ENCODE measurements at places on chromosomes 11 and 22. TPM values are rescaled to one million over a fixed set of nuclear protein-coding genes. Genes with fewer than 3 reads are reported as not detected.

- H3K36me3 ChIP-seq = no peaks in the 10 kb centered on the region
- H3K27ac ChIP-seq = no peak overlapping the region
- no peak overlapping the region for H3K4me3 ChIP-seq
- peaks cover 24% of the 10 kb centered on the region for H3K4me1 ChIP-seq
- DNase-seq = no peak
- no peaks in the 10 kb centered on the region for H3K27me3 ChIP-seq
Observed at GRCh38 chr11:17537261-17537660, 7.0 kb downstream of the USH1C start.

DNA sequence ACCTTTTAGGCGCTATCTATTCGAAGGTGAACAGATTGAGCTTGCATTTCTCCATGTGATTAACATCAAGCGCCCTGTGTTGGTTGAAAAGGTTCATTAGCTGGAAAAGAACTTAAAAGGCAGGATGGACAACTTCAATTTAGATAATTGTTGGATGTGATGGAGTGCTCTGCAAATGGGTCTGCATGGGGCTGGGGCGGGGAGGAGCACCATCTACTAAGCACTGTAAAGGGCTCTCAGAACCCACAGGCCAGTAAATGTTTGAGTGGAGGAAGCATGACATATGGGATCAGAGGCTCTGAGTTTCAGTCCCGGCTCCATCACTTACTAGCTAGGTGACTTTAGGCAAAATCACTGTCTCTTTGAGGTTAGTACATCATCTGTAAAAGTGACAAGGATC lies 28.2 kb downstream of the ARL14EP start:
- H3K27ac ChIP-seq = no peak overlapping the region
- no peak for DNase-seq
- no peaks in the 10 kb centered on the region for H3K4me1 ChIP-seq
- no peak overlapping the region for H3K4me3 ChIP-seq
- H3K36me3 ChIP-seq = no peaks in the 10 kb centered on the region
- H3K27me3 ChIP-seq = no peaks in the 10 kb centered on the region

Gene GAL3ST1
- polyA plus RNA-seq = 18.9 TPM

GRCh38 chr11:69912911-69913451 lies 93.8 kb upstream of the FGF3 start:
- no peaks in the 10 kb centered on the region for H3K36me3 ChIP-seq
- H3K27me3 ChIP-seq = peaks cover 1% of the 10 kb centered on the region
- DNase-seq = no peak
- no peaks in the 10 kb centered on the region for H3K4me1 ChIP-seq
- no peak overlapping the region for H3K27ac ChIP-seq

DNA sequence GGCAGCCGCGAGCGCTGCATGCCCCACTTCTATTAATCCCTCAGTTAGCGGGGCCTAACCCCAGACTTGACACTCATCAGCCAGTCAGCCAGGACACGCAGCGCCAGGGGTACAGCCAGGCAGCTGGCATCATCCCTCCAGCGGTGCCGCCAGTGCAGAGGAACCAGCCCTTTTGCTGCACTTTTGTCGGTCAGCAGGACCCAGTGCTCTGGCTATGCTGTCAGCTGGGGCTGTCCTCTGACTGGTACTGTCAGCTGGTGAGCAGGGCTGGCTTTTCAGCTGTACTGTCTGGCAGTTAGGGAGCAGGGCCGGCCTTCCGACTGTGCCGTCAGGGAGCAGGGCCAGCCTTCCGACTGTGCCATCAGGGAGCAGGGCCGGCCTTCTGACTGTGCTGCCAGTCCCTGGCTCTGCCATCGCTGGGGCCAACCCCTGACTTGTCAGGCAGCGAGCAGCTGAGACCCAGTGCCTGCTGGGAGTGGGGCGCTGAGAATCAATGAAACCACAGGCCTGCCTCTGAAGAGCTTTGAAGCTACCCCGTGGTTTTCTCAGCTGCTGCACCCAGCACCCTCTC lies 115.4 kb downstream of the KIAA1671 start:
- no peak overlapping the region for H3K27ac ChIP-seq
- no peak for DNase-seq
- peaks cover 1% of the 10 kb centered on the region for H3K36me3 ChIP-seq
- no peak overlapping the region for H3K4me3 ChIP-seq
- no peaks in the 10 kb centered on the region for H3K27me3 ChIP-seq

DNA sequence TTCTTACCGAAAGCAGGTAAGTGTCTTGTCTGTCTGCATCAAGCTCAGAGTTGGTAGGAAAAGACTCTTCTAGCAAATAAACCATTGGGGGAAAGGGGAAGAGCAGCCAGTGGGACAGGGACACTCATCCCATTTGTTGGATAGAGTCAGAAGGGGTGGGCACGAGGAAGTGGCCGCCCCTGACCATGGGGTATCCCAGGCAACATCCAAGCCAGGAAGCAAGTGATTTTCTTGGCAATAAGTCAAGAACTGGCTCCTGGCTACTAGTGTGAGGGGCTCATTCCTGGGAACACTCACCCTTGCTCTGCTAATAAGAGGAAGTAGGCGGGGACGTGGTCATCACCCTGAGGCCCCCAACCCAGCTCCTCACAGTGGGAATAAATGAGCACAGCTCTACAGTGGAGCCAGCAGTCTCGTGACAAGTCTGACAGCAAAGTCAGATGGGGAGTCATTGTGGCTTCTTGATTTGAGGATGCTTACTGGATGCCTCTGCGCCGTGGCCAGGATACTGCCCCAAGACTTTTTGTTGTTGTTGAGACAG lies 6.7 kb downstream of the SLC25A18 start:
- peaks cover 15% of the 10 kb centered on the region for H3K27me3 ChIP-seq
- peaks cover 31% of the 10 kb centered on the region for H3K4me1 ChIP-seq
- DNase-seq = no peak
- H3K4me3 ChIP-seq = peak overlapping the region; percentile 2
- H3K36me3 ChIP-seq = no peaks in the 10 kb centered on the region

GRCh38 chr22:50080077-50080465 lies 5.2 kb downstream of the MLC1 start:
- DNase-seq = no peak
- peaks cover 25% of the 10 kb centered on the region for H3K4me1 ChIP-seq
- no peak overlapping the region for H3K27ac ChIP-seq
- H3K36me3 ChIP-seq = no peaks in the 10 kb centered on the region
- H3K4me3 ChIP-seq = no peak overlapping the region
- H3K27me3 ChIP-seq = peaks cover 54% of the 10 kb centered on the region

DNA sequence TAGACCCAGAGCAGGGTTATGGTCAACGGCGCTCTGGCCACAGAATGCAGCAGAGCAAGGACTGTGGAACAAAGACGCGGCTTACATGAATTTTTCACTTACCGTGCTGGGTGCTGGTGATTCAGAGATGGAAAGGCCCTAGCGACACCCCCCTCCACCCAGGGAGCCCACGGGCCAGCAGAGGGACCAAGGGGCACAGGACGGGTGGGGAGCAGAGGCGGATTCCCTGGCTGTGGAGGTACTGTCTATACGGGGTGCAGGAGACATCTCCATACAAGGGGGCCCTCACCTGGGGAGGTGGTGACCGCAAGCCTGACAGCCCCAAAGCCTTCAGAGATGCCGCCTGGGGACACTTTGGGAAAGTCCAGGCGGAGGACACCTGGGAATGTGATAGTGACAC lies 1.1 kb upstream of the SEPTIN5 start:
- H3K36me3 ChIP-seq = no peaks in the 10 kb centered on the region
- H3K27ac ChIP-seq = no peak overlapping the region
- no peak overlapping the region for H3K4me3 ChIP-seq
- H3K27me3 ChIP-seq = peaks cover 13% of the 10 kb centered on the region
- no peak for DNase-seq

DNA sequence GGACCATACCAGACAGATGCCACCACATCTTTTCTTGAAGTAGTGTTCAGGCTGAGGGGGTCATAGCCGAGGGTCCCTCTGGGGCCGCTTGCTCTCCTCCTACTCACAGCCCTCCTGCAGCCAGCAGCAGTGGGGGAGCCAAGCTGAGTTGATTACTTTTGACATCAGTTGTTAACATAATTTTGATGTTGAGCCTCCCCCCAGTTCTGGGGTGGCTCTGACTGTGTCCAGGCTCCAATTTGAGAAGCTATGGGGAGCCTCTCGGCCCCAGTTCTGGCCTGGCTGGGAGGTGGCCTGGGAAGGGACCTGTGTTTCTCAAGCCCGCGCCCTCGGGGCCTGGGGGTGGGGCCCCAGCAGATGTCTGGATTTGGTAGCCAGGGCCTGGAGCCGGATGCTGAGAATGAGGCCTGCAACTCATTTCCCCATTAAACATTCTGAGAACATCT lies 47.9 kb downstream of the KCNQ1OT1 start:
- no peak for DNase-seq
- H3K4me3 ChIP-seq = no peak overlapping the region
- H3K4me1 ChIP-seq = no peaks in the 10 kb centered on the region
- H3K27me3 ChIP-seq = no peaks in the 10 kb centered on the region
- no peak overlapping the region for H3K27ac ChIP-seq
- H3K36me3 ChIP-seq = 0 out of 3 replicates have a peak, but pooled peaks cover 4% of the 10 kb centered on the region

DNA sequence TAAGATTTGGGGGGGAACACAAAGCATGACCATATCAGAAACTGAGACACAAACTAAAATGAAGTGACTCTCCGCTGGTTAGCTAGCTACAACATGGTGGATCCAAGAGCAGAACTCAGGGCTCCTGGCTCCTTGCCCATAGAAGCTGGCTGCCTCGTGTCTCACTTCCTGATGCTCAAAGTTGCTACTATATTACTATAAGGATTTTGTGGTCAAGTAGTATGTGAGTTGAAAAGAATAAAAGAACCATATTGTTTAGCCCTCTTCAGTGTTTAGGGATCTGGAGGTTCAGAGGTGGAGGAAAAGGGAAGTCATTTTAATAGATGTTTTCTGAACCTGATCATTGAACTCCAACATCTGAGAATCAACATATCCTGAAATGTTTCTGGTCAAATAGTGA lies 16.9 kb upstream of the SIK2 start:
- no peak for DNase-seq
- H3K36me3 ChIP-seq = no peaks in the 10 kb centered on the region
- H3K4me3 ChIP-seq = no peak overlapping the region
- H3K4me1 ChIP-seq = peaks cover 28% of the 10 kb centered on the region
- H3K27ac ChIP-seq = no peak overlapping the region

DNA sequence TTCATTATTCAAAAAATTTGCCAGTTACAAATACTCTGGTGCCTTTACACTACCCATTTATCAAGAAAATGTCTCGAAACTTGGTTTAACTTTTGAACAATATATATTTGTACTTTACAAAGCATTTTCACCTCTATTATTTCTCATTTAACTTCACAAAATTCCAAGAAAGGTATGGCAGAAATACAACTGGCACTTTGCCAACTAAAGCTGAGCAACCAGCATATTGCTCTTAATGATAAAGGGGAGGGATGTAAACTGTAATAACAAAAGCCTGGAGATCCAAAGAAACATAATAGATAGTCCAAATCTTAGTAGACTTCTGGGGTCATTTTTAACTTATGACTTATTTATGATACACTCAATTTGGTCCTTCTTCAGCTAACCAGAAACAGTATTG lies 7.7 kb downstream of the PITPNB start:
- no peak overlapping the region for H3K27ac ChIP-seq
- no peak for DNase-seq
- no peaks in the 10 kb centered on the region for H3K27me3 ChIP-seq
- no peak overlapping the region for H3K4me3 ChIP-seq
- peaks cover 35% of the 10 kb centered on the region for H3K4me1 ChIP-seq

DNA sequence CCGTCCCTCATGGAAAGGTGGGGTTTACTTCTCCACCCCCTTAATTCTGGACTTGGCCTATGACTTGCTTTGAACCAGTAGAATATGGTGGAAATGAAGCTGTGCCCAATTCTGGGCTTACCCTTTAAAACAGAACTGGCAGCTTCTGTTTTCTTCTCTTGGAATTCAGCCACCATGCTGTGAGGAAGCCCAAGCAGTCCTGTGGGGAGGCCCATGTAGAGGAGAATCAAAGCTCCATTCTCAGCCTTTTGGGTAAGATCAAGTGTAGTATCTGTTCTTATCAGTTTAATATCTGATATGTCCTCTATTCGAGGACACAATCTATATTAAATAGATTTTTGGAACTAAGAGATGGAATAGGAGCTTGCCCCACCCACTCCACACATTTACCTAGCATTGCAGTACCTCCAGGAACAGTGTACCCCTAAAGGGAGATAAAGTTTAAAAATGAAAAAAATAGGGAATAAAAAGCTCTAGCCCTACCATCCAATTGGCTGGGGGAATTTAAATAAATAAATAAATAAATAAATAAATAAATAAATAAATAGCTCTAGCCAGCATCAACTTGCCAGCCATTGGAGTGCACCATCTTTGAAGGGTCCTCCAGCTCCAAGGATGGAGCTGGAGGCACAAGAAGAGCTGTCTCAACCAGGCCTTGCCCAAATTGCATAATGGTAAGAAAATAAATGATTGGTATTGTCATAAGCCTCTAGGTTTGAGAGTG lies 13.2 kb upstream of the SYVN1 start:
- no peak for DNase-seq
- H3K4me1 ChIP-seq = peaks cover 40% of the 10 kb centered on the region
- H3K27me3 ChIP-seq = no peaks in the 10 kb centered on the region
- H3K36me3 ChIP-seq = no peaks in the 10 kb centered on the region
- H3K4me3 ChIP-seq = no peak overlapping the region
- H3K27ac ChIP-seq = no peak overlapping the region

GRCh38 chr11:103202048-103202651 lies 92.9 kb downstream of the DYNC2H1 start:
- DNase-seq = peak; percentile 10
- H3K4me3 ChIP-seq = no peak overlapping the region
- no peaks in the 10 kb centered on the region for H3K27me3 ChIP-seq
- H3K27ac ChIP-seq = no peak overlapping the region

Gene HEPHL1
- 0.05 TPM for polyA plus RNA-seq

DNA sequence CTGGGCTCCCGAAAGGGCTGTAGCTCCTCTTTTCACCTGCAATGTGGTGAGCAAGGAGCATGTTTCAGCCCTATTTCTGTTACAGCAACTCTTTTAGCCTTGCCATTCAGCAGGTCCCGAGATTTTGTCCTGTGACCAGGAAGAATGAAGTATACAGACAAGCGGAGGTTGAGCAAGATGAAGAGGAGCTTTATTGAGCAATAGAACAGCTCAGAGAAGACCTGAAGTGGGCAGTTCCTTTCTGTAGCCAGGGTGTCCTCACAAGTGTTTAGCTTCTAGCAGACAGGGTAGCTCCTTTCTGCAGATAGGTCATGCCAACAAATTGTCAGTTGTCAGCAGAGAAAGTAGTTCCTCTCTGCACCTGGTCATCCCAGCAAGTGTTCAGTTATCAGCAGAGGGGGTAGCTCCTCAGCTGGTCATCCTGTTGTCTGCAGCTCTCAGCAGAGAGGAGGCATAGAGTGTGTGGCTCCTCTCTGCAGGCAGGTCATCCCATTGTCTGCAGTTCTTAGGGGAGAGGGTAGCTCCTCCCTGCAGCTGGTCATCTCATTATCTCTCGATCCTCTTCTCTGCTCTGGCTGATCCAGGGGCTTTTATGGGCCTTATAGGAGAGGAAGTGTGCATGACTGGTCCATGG lies 5.4 kb upstream of the OR56A4 start:
- H3K27ac ChIP-seq = no peak overlapping the region
- no peaks in the 10 kb centered on the region for H3K27me3 ChIP-seq
- no peak overlapping the region for H3K4me3 ChIP-seq
- H3K4me1 ChIP-seq = no peaks in the 10 kb centered on the region
- no peaks in the 10 kb centered on the region for H3K36me3 ChIP-seq

DNA sequence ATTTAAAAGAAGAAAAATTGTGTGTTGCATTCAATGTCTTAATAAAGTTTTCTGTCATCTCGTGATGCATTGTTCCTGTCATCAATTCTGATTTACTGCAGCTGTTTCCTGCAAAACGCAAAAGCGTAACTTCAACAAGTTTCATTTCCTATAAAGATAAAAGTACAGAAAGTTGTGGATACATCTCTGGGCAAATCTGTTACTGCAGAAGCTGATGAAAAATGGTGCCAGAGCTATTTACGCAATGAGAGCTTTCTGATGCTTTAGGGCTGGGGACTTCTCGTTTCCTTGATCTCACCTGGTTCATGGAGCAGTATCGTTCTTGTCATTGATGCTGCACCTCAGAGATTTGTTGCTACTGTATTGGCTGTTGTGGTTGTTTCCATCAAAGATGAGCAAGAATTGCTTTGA lies 15.5 kb upstream of the MS4A12 start:
- H3K27me3 ChIP-seq = no peaks in the 10 kb centered on the region
- no peaks in the 10 kb centered on the region for H3K4me1 ChIP-seq
- H3K4me3 ChIP-seq = no peak overlapping the region
- H3K36me3 ChIP-seq = no peaks in the 10 kb centered on the region

Data from HepG2 (cell line).